ENCODE measurements at places on chromosomes 12 and 14.

DNA sequence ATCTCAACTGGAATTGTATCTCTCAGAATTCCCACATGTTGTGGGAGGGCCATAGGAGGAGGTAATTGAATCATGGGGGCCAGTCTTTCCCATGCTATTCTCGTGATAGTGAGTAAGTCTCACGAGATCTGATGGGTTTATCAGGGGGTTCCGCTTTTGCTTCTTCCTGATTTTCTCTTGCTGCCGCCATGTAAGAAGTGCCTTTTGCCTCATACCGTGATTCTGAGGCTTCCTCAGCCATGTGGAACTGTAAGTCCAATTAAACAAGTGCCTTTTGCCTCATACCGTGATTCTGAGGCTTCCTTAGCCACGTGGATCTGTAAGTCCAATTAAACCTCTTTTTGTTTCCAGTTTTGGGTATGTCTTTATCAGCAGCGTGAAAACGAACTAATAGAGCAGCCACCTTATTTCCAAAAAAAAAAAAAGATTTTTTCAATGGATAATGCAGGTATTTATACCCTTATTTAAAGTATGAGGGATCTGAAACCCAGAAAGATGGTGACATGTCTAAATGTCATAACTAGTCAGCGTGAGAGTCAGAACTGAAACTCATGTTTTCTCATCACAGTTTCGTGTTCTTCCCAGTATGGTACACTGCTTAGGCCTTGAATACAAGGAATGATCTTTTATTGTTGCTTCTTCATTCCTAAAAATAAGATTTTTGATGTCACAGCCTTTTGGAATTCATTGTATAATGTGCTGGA is 89.6 kb downstream of the ERC1 start:
- DNase-seq, result no peak

GRCh38 chr12:84136862-84137367 is 775.7 kb downstream of the SLC6A15 start:
- no peak for DNase-seq

- no peak for DNase-seq
Measured at GRCh38 chr14:99246536-99247097, 25.4 kb downstream of the BCL11B start.

- no peak for DNase-seq
Measured at GRCh38 chr12:45425426-45425825, 209.5 kb downstream of the ANO6 start.

GRCh38 chr12:120703311-120703942 is 6.8 kb upstream of the UNC119B start:
- DNase-seq, result no peak

- no peak for DNase-seq
Measured at GRCh38 chr12:127861406-127861805, 405.6 kb upstream of the TMEM132C start.

DNA sequence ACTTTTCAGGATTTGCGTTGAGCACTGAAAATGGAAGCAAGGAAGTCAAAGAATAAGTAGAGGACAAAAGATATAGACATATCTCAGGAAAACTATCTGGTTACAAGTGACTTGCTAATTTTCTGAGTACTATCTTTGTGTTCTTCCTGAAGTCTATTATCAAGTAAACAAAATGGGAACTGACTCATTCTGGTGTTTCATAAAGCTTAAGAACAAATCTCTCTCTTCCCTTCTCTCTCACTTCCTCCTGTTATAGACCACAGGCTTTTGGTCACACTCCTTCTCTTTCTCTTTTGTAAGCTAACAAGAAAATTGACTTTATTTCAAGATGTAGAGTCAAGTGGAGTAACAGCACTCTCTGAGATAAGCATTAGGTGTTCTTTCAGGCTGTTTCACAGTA is 406.6 kb upstream of the SYT1 start:
- DNase-seq, result no peak

Data from AG09319 (cell line).